ENCODE measurements at places on chromosomes 16 and 17.
A peak's percentile ranks its signal among the peaks of the same experiment; 100 is the strongest.

- DNase-seq, result no peak
These were observed 73.3 kb downstream of the N4BP1 start for GRCh38 chr16:48536614-48537200.

- no peak for DNase-seq
These were observed 1.1 kb upstream of the PIGQ start for GRCh38 chr16:568401-569258.

GRCh38 chr16:84599521-84600202 is 18.2 kb downstream of the COTL1 start:
- DNase-seq, result peak; percentile 93

GRCh38 chr16:30005341-30006094 is 5.3 kb downstream of the DOC2A start:
- peak; percentile 27 for DNase-seq

GRCh38 chr17:57561072-57561861 is 183.8 kb downstream of the CCDC182 start:
- peak; percentile 86 for DNase-seq

DNA sequence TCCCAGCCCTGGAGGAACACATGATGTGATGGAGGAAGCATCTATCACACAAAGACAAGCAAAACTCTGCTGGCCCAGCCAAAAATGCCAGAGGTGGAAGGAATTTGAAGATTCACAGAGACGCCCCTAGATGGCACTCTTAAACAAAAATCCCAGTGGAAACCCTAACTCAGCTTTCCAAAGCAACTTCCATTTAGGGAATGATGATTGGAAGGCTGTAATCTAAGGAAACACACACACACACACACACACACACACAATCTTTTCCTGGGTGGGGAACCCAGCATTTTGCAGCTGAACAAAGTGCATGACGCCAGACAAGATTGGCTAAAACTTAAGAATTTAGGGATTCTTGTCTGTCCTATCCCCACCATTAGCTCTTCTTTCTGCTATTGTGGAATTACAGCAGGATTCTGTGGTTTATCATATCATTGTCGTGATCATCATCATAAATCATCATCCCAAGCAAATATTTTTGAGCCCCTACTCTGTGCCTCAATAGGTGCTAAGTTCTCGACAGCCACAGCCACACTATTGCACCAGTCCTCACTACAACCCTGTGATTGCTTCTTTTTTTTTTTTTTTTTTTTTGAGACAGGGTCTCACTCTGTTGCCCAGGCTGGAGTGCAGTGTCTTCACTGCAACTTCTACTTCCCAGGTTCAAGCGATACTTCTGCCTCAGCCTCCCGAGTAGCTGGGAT is 1.6 kb upstream of the LDAF1 start:
- peak; percentile 11 for DNase-seq

DNA sequence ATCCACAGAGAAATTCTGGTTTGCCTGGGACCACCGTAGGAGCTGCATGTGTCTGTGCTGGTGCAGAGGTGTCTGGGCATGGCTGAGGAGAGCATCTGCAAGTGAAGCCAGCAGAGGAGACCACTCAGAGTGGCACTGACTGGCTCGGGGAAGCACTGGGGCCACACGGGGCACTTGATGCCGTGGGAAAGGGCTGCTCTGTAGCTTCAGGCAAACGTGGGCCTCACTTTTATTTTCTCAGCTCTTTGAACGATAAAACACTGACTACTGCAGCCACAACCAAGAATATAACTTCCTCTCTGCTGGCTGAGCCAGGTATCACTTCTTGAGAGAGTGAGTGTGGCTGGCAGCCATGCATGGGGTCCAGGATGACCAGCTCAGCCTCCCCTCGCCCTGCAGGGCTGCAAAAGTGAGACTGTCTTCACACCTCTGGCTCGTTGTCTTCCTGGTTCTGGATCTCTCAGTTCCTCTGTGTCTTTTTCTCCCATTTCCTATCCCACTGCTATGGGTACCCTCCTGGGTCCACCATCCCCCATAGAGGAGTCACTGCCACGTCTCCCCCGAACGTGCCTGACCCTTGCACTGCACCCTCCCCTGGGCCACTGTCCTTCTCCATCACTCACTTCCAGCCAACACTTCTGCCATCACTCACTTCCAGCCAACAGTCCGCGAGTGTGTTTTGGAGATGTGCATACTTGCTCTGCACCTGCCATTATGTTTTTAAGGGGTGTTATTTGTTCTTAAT is 201.4 kb upstream of the CHMP6 start:
- DNase-seq, result no peak

- no peak for DNase-seq
These were observed 2.2 kb upstream of the TLCD3B start for GRCh38 chr16:30033270-30033669.

- no peak for DNase-seq
These were observed 94.2 kb upstream of the CREBBP start for GRCh38 chr16:3974751-3975150.

GRCh38 chr16:55333684-55334083 is 9.7 kb downstream of the IRX6 start:
- peak; percentile 90 for DNase-seq

DNA sequence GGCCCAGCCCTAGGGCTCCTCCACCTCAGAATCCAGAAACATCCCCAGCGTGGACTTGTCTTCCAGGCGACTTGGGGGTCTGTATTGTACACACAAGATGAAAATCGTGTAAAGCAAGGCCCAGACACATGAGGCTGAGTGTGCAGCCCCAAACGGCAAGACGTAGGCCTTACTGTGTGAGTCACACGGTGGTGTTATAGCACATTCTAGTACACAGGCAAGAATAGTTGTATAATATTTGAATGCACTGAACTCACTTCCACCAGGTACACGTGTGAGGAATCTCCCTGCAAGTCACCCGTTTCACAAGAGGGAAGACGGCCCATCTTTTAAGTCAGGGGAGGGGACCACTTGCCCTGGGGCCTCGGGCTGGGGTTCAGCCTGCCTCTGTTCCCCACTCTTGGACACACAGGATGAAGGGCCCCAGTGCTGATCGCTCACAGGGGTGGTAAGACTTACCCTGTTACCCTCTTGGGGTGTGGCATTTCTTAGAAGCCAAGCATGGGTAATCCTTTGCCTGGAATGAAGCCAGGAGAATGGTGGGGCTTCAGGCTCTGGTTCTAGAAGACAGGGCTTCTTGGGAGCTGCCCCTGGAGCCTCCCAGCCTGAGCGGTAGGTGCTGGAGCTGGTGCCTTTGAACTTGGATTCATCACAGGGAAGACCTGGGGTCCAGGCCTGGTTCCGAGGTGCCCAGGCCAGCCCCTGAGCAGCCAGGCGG is 71.3 kb downstream of the SREBF1 start:
- no peak for DNase-seq

GRCh38 chr17:31415004-31415454 is 23.6 kb downstream of the RAB11FIP4 start:
- DNase-seq, result peak; percentile 84

DNA sequence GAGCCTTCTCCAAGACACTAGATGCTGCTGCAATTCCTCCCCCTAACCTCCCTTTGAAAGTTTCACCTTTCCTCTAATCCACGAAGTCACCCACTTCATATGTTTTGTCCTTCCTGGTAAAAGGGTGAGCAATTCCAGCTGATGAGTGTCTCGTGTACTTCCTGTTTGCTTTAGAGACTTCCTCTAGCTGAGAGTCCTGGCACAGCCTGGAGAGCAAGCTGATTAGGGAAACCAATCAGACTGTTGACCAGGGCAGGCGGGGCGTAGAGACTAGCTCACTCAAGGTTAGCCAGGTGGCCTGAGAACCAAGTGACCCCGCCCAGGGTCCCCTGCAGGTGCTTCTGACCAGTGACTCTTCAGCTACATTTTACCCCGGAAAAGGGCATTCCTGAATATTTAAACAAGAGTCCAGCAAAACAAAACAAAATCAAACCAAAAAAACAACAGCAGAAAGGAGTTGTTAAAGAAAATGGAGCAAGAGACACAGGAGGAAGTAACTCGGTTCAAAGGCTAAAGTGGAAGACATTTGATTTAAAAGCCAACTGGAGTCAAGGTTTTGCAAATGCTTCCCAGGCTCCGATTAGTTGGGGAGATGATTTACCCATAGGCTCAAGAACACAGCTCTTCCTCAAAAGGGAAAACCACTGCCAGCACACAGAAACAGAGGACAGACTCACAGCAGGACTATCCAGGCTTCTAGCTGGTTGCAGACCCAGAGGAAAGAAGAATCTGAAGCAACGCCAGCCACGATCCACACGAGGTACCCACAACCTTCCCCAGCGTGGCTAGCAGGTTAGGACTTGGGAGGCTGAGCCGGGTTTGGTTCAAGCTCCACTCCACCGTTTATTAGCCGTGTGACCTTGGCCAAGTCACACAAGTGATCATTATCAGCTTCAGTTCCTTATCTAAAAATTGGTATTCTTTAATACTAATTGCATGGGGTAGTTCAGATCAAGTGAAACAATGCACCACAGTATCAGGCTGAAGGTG is 13.4 kb downstream of the HSPB9 start:
- DNase-seq, result peak; percentile 69

- DNase-seq, result no peak
These were observed 59.2 kb downstream of the BMERB1 start for GRCh38 chr16:15493466-15494180.

- peak; percentile 60 for DNase-seq
These were observed 504 bp downstream of the SRSF1 start for GRCh38 chr17:58006560-58006923.

- DNase-seq, result no peak
These were observed 400.9 kb upstream of the CDH5 start for GRCh38 chr16:65965628-65966027.

Measured in MV-4-11 (cell line).